ENCODE measurements at places on chromosomes 5 and 9.

DNA sequence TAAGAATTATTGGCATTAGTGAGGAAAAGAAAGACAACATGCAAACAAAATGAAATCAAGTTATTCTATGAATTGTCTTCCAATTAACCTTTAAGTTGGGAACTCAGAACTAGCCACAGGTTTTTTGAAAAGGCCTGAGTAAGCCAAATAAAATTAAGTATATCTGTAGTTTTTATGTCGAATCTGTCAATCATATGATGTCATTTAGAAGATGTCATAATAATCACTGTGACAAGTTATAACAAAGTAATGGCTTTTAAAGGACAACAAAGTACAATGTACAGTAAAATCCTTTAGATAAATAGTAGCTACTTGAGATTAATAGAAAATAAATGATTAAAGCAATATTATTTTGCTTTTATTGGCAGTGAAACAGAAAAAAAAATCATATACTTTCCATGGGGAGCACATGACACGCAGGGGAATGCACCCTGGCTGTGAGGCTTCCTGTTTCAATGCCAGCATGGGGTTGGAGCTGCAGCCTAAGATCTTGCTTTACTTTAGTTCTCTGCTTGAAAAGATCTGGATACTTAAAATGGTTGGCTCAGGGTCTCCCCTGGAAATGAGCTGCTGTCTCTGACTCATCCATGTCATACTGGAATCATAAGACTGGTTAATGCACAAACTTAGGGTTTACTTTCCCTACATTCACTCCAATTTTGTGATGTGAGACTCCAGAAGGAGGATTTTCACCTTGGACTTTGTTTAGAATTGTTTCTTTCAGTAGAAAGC is 284.3 kb downstream of the TAF11L14 start:
- peak; percentile 38 for DNase-seq

GRCh38 chr5:98328015-98328414 is 445.4 kb upstream of the RGMB start:
- DNase-seq: no peak

- no peak for DNase-seq
Observed at GRCh38 chr5:14742498-14742897, 78.0 kb downstream of the OTULIN start.

GRCh38 chr5:54969856-54970828 is 15.3 kb downstream of the ESM1 start:
- DNase-seq: no peak

- DNase-seq: no peak
Observed at GRCh38 chr5:5767286-5767928, 344.9 kb downstream of the ICE1 start.

DNA sequence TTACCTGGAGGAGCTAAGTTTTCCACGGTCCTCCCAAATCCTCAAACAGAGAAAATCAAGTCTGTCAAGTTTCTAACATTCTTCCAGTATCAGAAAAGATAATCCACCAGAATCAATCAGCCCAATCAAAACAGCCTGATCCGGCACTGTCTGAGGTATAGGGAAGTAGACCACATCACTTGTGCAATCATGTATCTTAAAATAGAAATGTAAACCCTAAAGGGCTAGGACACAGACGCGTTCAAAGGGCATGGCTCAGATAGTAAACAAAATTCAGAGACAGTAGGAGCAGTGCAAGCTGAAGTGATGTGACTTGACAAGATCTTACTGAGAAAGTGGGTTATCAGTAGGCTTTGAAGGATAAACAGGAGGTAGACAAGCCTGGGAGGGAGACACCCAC is 252.4 kb upstream of the DAPK1 start:
- no peak for DNase-seq

DNA sequence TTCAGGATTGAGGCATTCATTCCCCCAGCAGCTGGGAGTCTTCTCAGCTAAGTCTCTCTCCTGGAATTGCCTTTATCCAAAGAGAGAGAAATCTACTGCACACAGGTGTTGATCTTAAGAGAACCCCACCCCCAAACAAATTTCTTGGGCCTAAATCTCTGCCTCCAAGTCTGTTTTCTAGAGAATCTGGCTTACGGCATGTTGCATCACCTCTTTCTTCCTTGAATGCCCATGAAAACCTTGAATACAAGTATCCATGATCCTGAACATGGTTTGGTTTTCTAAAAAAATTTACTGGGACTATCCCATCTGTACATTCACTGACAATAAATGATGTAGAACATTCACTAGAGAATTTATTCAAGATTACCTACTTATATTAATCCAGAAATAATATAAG is 401.6 kb downstream of the PDE4D start:
- DNase-seq: no peak

- no peak for DNase-seq
Observed at GRCh38 chr9:14908295-14909180, 1.7 kb downstream of the FREM1 start.

DNA sequence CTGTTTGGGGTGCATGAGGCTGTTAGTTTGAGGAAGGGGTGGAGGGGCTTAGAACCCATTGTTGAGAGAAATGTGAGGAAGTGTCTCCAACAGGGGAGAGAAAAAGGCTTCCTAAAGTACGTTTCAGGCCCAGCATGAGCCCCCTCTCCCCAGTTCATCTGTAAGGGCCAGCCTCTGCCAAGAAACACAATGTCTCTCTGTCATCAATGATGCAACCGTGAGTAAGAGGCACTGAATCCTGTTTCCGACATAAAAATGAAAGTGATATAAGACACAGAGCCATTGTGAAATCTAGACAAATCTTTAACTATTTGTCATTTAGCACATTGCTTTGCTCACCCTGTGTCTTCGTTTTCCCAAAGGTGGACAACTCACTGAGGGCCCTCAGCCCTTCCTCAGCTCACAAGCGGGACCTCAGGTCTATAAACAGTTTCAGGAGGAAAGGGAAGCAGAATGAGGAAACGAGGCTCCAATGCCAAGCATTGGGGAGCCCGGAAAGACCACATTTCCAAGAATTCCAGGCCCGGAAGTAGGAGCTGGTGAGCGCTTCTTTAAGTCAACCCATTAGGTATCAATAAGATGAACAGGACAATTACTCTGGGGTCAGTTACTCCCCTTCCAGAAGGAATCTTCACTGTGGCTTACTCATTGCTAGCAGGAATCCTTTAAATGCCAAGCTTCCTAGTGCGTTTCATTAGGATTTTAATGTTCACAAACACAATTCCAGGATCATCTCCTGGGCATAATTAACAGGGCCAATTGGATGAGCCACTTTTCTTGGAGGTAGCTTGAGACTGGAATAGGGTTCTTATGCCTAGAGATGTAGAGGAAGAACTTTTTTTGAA is 59.0 kb upstream of the KLF4 start:
- no peak for DNase-seq

DNA sequence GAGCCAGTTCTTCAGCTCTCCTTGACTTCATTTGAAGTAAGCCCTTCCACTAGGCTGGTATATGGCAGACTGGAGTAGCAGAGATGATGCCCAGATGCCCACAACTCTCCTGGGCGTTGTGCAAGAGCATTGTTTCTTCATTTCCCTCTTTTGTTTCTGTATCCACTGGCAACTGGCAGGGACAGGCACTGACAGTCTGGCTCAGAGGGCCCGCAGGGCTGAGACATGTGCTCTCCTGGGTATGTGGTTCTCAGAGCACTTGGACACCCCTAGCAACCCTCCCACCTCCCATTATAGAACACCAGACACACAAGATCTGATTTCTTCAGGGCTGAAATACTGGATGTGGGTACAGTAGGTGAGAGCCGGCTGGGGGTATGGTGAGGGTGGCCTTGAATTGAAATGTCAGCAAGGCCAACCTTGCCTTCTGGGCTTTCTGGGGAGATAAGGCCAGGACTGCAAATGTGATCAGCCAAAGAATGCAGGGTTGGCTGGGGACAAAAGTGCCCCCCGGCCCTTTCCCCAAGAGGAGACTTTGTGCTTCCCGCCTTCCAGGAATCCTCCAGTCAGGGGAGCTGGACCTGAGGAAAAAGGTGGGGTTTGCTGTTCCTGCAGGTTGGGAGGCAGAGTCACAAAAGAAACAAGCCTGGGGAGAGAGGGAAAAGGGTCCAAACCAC is 28.6 kb upstream of the CTNNA1 start:
- DNase-seq: no peak
